ENCODE measurements at places on chromosomes 1 and 21.

GRCh38 chr1:32741413-32742198 lies 39.0 kb upstream of the SYNC start:
- no peak for DNase-seq

- no peak for DNase-seq
These were observed 1.2 kb downstream of the LRIG2 start for GRCh38 chr1:113074237-113074636.

GRCh38 chr1:205512059-205513045 lies 7.9 kb downstream of the CDK18 start:
- DNase-seq = no peak

GRCh38 chr21:40315626-40316025 lies 448.4 kb downstream of the PCP4 start:
- no peak for DNase-seq

- DNase-seq = no peak
These were observed 31.7 kb downstream of the SIM2 start for GRCh38 chr21:36730291-36731281.

DNA sequence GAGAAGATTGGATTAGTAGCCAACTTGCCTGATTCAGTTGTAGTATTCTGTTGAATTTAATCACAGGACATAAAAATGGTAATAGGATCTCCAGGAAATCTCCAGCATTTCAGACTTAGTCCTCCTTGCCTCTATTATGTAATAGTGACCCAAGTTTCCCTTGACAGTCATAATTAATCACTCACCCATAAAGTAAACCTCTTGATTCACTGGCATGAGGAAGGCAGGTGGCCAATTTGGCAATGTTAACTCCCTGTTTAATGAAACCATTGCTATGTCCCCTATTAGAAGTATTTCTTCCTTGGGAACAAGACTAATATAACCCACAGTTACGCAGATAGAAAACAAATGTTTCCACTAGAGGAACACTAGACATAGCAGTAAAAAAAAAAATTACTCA lies 604.8 kb upstream of the CXADR start:
- no peak for DNase-seq

- peak; percentile 12 for DNase-seq
These were observed 773 bp downstream of the CHD1L start for GRCh38 chr1:147243228-147243685.

GRCh38 chr21:42747746-42748351 lies 94.4 kb downstream of the PDE9A start:
- DNase-seq = no peak

DNA sequence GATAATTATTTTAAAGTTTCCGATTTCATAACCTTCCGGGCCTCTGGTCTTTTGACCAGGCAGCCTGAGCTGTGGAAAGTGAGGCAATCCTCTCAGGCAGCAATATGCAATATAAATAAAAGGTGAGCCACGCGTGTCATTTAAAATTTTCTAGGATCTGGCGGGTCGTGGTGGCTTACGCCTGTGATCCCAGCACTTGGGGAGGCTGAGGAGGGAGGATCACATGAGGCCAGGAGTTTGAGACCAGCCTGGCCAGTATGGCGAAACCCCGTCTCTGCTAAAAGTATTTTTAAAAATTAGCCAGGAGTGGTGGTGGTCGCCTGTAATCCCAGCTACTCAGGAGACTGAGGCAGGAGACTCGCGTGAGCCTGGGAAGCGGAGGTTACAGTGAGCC lies 546 bp upstream of the ZNF695 start:
- DNase-seq = no peak

DNA sequence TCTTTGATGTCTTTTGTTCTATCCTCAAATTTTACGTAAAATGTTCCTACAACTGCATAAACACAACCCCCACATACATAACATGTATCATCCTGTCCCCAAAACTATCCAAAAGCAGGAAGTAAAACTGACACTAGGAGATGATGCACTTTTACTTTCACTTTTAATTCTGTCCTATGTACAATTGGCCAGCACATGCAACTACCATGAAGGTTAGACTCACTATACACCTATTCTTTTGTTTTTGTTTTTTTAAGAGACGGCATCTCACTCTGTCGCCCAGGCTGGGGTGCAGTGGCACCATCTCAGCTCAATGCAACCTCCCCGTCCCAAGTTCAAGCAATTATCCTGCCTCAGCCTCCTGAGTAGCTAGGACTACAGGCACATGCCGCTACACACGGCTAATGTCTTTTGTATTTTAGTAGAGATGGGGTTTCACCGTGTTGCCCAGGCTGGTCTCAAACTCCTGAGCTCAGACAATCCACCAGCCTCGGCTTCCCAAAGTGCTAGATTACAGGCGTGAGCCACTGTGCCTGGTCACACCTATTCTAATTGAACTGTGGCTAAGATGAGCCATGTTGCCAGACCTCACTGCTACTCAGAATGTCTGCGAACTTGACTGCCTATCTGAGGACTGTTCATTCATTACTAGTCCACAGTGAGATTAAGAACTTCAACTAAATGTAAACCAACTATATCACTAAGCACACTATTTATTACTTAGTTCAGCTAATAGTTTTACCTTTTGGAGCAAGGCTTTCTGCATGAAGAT lies 48.0 kb downstream of the TOR3A start:
- no peak for DNase-seq

DNA sequence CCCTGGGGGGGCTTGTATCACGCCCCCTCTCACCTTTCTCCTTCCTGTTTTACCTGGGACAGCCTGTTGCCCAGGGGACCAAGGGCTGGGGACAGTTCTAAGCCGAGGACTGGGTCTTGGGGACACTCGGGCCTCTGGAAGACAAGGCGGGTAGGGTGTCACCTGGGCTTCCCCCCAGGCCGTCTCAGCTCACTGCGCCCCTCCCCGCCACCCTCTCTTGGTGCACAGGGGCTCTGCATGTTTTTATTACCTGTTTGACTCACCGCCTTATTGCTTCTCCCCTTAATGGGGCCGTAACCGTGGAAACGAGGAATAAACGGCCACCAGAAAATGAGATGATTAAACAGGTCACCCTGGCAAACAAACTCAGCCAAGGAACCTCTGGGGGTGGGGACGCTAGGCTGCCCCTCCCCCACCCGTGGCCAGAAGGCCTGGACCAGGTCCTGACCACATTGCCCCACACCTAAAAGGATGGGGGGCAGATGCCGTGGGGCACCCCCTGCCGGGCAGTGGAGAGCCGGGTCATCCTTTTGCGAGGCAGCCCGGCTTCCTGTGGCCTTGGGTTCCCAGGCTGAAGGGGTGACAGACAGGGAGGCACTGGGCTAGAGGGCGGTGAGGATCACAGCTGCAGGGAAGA lies 109.9 kb downstream of the CASZ1 start:
- DNase-seq = no peak

DNA sequence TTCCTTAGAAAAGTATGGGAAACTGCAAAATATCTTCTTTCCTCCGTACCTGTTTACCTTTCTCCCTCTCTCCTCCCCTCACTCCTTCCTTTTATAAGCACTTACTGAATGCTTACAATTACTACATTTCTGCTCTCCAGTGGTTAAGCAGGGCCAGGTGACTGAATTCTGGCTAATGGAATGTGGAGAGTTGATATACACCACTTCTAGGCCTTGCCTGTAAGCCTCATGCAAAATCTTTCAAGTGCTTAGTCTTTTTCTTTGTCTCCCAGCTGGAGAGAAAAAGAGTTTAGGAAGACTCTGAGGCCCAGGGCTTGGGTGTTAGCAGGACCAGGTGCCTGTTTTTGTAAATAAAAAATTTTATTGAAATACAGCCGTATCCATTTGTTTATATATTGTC lies 77.7 kb upstream of the CACNA1E start:
- DNase-seq = no peak

DNA sequence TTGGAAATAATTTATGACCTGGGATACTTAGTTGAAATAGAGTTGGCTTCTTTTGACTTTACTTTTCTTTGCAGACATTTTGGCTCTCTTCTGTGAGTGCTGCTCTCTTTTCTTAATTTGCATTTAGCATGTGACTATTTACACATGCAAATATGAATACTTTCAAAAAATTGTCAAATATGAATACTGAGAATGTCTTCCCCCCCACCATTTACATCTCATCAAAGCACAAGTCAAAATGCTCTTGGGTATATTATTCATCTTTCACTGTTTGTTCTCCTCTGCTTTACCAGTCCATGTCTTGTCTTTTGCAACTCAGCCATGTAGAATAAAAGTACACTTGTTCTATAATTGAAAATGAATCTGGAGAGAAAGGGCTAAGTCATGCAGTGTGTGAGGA lies 126.5 kb downstream of the HHIPL2 start:
- DNase-seq = no peak

DNA sequence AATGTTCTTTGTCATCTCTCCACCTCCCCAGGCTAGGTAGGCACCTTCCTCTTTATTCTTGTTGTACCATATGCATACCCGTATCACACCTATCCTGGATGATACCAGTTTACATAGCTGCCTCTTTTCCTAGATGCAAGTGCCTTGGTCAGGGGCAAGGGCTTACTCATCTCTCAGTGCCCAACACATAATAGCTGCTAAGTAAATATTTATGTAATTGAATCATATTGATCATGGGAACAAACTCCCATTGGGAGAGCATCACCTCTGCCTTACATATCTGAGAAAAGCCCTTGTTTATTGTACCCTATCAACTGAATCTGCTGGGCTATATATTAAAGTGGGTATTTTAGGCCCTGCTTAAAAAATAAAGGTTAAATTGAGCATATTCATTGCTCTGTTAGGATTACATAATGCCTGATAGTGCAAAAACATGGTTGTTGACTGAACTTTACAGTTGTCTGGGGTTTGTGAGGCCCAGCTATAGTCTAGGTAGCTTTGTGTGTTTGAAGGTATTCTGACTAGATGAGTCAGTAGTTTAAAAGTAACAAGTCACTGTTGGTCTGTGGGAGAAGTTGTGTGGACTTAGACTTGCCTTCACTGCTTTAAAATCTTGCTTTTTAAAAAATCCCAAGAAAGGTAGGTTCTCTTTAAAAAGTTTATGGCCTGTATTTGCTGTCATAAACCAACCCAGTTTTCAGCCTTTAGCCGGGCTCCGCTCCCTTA lies 82.6 kb downstream of the OLFML2B start:
- DNase-seq = no peak

DNA sequence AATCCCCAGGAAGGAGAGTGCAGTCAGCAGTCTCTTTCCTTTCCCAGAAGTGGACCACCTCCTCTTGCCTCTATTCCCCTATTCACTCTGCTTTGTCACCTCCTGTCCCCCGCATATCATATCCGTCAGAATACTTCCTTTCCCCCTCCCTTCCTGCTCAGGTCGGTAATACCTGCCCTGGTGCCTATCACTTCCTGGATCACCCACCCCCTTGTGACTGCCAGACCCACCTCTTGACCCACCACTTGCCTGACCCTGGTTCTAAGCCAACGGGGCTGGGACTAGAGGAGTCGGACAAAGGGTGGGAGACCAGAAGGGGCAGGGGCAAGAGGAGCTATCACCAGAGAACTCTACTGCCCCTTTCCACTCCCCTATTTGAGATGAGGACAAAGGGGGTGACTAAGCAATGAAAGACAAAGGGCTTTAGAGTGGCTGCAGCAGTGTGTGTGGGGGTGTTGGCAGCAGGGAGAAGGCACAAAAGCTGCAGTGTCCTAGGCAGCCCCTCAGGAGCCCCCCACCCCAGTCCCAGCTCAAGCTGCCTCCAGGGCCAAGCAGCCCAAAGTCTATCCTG lies 1.7 kb upstream of the ADAMTS4 start:
- DNase-seq = no peak

DNA sequence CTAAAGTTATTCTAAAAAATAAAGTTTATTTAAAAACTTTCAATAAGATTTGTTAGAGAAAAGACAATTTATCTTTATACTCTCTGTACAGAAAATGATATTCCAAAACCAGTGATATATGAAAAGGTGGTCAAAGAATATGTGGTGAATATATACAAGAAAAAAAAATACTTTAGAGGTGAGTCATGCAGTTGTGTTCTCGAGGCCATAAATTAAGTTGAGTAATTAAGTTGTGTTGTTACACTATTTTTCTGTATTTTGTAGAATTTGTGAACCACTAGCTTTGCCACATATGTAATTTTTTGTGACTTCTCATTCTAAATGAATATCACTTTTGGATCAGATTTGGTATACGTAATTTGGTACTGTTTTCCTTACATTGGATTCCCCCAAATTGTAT lies 23.6 kb upstream of the DUSP10 start:
- DNase-seq = no peak

DNA sequence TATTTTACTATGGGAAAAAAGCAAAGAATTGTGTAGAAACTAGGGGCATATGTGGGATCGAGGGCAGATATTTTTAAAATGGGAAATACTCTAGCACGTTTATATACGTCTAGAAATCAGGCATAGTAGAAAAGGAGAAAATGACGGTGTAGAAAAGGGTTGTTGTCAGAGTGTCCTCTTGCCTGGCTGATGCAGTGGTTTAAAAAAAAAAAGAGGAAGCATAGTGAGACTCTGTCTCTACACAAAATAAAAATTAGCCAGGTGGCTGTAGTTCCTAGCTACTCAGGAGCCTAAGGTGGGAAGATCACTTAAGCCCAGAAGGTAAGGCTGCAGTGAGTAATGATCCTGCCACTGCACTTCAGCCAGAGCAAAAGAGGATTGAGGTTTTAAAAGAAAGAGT lies 64.7 kb upstream of the LRRC7 start:
- no peak for DNase-seq

GRCh38 chr1:174072581-174072980 lies 50.4 kb upstream of the RC3H1 start:
- DNase-seq = no peak

GRCh38 chr1:170032531-170033280 lies 41.8 kb downstream of the KIFAP3 start:
- DNase-seq = no peak

GRCh38 chr21:39020751-39021477 lies 162.3 kb downstream of the PSMG1 start:
- DNase-seq = no peak

DNA sequence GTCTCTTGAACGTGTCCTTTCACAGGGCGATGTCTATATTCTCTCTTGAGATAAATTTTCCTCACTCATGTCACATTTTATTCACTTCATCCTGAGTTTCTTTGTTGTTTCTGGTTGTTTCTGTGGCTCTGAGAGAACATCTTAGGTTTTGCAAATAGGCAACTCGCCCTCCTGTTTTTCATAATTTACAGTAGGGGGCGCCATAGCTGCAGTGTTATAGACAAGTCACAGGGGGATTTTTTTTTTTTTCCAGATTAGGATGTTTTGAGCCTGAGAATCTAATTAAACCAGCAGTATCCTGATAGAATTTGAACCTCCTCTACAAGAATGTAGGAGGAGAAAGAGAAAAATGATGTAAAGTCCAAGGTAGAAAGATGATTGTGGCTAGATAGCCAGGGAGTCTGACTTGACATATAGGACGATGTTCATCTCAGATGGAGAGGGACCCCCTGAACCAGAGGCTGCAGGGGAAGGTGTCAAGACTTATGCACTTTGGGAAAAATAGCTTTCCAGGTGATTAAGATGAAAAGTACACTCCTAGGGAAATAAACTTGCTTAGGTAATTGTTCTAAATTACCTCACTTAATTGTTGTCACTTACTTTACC lies 76.3 kb downstream of the ZP4 start:
- DNase-seq = no peak

- DNase-seq = no peak
These were observed 16.2 kb upstream of the RGS1 start for GRCh38 chr1:192559115-192560006.

DNA sequence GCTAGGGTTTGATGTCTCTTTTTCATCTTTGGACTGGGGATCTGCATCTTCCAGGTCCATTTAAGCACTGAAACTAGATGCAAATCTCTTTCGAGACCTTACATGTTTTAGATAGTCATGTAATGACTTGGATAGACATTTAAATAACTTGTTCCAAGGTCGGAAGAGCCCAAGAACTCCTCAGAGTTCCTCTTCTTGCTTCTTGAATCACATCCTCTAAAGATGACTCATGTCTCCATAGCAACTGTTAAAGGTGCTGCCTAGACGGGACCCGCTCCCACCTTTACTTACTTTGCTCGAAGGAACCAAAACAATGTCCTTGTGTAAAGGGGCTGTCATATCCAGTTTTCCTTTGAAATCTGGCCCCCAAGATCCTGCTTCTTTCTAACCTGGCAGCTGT lies 130.0 kb downstream of the EDEM3 start:
- DNase-seq = no peak

All from stimulated activated CD4-positive, alpha-beta T cell treated with anti-CD3 and anti-CD28 coated beads, Interleukin-4, amount 100 ng/mL, for 48 hours (primary cell).